ENCODE measurements at places on chromosomes 16 and 17.

- no peak for DNase-seq
Observed at GRCh38 chr17:67194134-67194533, 50.9 kb downstream of the HELZ start.

- no peak for DNase-seq
Observed at GRCh38 chr17:5362162-5362811, 57.2 kb downstream of the NUP88 start.

GRCh38 chr16:21100447-21100846 lies 50.2 kb downstream of the DNAH3 start:
- no peak for DNase-seq

DNA sequence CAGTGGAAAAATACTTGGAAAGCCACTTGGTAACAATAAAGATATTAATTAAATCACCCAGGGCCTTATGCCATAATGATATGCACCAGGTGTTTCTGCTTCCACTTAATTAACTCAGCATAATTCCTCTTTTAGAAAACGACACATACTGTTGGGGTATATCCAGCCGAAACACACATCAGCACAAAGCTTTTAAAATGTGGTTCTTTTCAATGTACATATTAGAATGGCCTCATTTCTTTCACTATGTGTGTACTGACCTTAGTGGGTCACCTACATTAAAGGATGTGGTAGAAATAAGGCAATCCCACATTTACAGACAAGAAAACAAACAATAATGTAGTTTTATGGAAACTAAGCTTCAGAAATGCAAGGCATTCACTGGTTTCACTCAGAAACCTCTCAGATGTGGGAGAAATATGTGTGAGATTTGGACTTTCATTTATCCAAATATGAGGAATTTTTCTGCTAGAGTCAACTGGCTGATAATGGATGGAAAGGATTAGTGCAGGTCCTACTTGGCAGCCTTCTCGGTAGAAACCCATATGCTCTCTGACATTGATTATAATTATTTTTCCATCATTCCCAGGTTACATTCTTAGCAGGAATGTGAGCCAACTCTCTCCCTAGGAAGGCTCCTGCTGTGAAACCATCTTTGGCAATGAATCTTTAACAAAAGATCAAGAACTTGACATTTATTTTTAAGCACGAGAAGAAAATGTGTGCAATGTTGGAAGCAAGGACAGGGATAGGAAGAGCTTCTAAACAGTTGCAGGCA lies 66.7 kb upstream of the DHX40 start:
- no peak for DNase-seq

GRCh38 chr17:58513267-58513964 lies 1.0 kb downstream of the MTMR4 start:
- DNase-seq: no peak

- no peak for DNase-seq
Observed at GRCh38 chr16:11836650-11837244, 14.6 kb downstream of the RSL1D1 start.

GRCh38 chr17:58960068-58960467 lies 146.6 kb downstream of the TRIM37 start:
- no peak for DNase-seq

- DNase-seq: no peak
Observed at GRCh38 chr16:30060836-30061554, 4.6 kb upstream of the ALDOA start.

- DNase-seq: no peak
Observed at GRCh38 chr16:72947379-72948237, 100.3 kb downstream of the ZFHX3 start.
